ENCODE measurements at places on chromosomes 1 and 21. TPM values are rescaled to one million over a fixed set of nuclear protein-coding genes. Genes with fewer than 3 reads are reported as not detected.

GRCh38 chr1:180811886-180812285 lies 100.8 kb upstream of the KIAA1614 start:
- no peak for DNase-seq

DNA sequence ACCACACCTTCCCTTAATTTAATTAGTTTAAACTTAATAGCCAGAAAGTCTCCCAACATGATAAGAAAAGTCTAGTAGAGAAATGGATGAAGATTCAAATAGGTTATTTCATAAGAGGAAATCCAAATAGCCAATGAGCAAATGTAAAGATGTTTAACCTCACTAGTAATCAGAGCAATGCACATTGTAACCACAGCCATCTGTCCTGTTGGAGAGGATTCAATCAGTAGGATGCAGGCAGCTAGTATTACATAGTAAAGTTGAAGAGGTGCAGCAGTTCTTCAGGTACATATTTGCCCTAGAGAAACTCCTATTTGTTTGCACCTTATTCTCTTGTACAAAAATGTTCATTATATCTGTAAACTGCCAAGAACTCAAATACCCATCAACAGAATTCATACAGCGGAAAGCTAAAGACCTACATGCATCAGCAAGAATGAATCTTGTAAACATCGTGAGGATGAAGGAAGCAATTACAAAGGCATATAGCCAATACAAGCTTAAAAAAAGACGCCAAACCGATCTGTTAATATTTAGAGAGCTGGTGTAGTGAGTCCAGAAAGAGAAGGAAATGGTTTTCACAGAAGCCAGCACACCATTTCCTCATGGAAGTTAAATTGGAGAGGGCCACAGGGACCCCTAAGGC lies 27.9 kb downstream of the DIP2A start:
- DNase-seq, result no peak

- DNase-seq, result no peak
Measured at GRCh38 chr1:149923626-149924025, 4.0 kb downstream of the SF3B4 start.

- no peak for DNase-seq
Measured at GRCh38 chr1:193726722-193727121, 540.3 kb upstream of the B3GALT2 start.

- no peak for DNase-seq
Measured at GRCh38 chr1:182650678-182651338, 33.6 kb downstream of the RGS8 start.

The CYP4A11 gene
- not detected for total RNA-seq

The ZNF683 gene
- not detected for total RNA-seq

The LRRC38 gene
- 0.15 TPM for total RNA-seq

GRCh38 chr1:25807480-25808390 lies 7.7 kb downstream of the SELENON start:
- DNase-seq, result no peak

DNA sequence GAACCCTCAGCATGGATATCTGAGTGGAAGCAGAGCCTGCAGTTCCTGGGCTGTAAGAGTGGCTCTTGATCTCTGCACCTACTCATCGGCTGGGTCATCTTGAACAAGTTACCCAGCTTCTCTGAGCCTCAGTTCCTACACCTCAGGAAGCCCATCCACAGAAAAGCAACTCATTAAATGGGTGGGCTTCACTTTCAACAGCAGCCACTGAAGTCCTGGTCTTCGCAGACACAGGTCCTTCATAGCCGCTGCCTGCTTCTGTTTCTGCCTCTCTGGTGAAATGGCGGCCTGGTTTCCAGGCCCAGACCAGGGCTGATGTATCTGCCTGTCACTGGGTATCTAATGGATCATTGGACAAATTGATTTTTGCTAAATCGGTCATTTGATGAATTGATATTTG lies 571.4 kb downstream of the PTPRU start:
- no peak for DNase-seq

The SLAMF6 gene
- total RNA-seq, result 0.59 TPM

The SPATA46 gene
- not detected for total RNA-seq

GRCh38 chr1:145983960-145984830 lies 12.2 kb downstream of the TXNIP start:
- no peak for DNase-seq

- no peak for DNase-seq
Measured at GRCh38 chr1:193419295-193419694, 232.9 kb upstream of the B3GALT2 start.

GRCh38 chr1:15618655-15619525 lies 1.6 kb downstream of the DDI2 start:
- DNase-seq, result no peak

DNA sequence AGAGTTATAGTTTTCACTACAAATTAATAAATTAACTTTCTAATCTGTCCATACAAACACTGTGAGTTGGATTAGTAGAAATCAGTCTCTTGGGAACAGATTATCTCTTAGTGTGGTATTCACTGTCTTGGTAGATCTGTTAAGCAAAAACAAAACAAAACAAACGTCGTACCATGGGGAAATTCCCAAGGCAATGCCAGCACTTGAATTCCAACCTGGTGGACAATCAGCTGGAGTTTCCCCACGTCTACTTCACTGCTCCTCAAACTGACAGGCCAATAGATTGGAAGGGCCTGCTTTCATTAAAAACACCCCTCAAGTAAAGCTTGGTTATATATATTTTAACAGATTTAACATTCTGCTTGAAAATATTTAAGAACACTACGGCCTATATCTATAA lies 31.9 kb downstream of the GDAP2 start:
- DNase-seq, result no peak

GRCh38 chr1:174393885-174394284 lies 53.9 kb upstream of the GPR52 start:
- DNase-seq, result no peak

The GBP7 gene
- not detected for total RNA-seq

DNA sequence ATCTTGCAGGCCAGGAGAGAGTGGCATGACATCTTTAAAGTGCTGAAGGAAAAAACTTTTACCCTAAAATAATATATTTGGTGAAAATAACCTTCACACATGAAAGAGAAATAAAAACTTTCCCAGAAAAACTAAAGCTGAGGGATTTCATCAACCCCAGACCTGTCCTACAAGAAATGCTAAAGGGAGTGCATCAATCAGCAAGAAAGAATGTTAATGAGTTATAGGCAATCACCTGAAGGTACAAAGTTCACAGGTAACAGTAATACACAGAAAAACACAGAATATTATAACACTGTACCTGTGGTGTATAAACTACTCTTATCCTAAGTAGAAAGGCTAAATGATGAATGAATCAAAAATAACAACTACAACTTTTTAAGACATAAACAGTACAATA lies 249.2 kb upstream of the PKN2 start:
- DNase-seq, result no peak

The RORC gene
- 13.0 TPM for total RNA-seq

GRCh38 chr1:202106340-202107254 lies 16.1 kb upstream of the GPR37L1 start:
- DNase-seq, result no peak

The CNIH3 gene
- 0.99 TPM for total RNA-seq

The OR2L2 gene
- 0.05 TPM for total RNA-seq

Data from left ventricle myocardium superior (tissue), 1 donor.